ENCODE measurements at places on chromosomes 4 and X.
A peak's percentile ranks its signal among the peaks of the same experiment; 100 is the strongest.

GRCh38 chrX:55452833-55453124 lies 852 bp downstream of the MAGEH1 start:
- DNase-seq: no peak

GRCh38 chrX:28520786-28521185 lies 66.5 kb upstream of the IL1RAPL1 start:
- no peak for DNase-seq

GRCh38 chr4:109406337-109406931 lies 27.2 kb upstream of the SEC24B start:
- DNase-seq: peak; percentile 65

DNA sequence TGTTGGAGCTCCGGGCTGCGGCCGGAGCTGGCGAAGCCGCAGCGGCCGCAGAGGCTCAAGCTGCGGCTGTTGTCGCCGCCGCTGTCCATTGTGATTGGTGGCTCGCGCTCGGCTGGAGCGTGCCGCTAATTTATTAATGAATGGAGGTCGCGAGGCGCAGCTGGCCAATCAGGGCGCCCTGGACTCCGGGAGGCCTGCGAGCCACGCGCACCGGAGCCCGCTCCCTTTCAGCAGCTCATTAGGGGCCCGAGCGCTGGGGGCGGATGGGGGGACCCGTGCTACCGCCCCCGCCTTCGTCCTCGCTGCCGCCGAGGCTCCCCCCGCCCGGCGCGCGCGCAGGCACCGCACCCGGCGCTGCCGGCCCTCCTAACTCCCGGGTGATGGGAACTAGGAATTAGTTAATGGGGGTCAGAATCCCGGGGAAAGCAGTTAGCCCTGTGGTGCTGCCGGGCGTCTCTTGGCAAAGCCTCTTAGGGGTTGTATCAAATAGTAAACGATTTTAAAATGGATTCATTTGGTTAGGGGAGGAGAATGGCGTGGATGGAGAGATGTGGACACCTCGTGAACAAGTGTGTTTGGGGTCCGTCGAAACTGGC lies 589 bp upstream of the NEUROG2 start:
- peak; percentile 92 for DNase-seq

DNA sequence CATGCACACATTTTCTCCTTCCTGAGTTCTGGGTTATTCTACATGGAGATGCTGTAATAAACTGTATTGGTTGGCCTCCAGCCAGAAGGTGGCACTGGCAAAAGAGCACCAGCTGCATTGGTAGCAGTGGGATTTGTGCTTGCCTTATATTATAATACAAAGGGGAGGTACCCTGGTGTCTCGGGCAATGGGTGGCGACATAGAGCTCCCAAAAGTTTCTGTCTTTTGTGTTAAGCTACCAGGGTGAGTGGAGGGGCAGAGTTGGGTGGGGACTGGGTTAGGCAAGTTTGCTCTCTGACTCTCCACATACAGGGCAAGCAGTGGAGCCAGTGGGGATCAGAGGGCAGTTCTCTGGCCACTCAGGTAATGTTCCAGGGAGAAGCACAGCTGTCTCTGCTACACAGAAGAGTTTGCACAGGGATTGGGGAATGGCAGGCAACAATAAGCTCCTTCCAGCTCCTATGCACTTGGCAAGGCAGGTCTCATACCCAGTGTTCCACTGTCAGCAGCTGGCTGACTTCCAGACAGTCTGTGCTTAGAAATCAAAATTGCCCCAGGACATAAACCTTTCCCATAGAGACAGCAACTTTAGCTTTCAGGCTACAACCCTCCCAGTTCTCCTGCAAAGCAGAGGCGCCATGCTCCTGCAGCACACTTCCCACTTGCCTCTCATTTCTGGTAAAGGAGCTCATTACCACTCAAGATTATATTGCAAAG lies 463.9 kb upstream of the PCDH7 start:
- DNase-seq: peak; percentile 50

DNA sequence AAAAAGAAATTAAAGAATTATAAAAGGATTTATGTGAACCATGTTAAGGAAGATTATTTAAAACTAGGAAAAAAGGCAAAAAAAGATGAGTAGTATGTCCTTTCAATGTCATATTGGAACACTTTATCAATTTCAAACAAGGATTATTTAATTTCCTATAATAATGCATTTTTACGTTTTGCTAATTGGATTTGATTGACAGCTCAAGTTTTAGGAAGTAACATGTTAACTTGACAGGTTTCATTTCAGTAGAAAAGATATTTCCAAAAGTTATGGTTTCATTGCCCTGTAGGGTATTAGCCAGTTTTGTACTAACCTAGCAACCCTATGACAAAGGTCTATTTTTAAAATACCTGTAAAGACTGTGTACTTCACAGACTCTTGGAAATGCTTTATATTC lies 379.6 kb upstream of the ZFP42 start:
- no peak for DNase-seq
